ENCODE measurements at places on chromosomes 6 and 20.

DNA sequence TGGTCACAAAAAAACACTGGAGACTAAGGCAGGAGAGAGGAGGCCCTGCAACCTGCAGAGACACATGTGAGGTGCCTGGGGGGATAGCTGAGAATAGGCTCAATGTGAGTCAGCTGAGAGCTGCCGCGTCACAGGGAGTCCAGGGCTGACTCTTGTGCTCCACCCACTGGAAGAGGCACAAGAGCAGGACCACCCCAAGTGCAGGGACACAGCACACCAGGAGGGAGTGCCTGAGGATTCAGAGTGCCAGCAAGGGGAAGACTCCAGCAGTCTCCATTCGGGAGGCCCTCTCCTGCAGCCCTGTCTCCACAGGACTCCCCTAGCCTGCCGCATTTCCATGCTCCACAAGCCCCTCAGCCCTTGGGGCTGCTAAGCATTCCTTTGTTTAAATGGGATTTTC, 105.5 kb downstream of the HUS1B start:
- no peak for DNase-seq

DNA sequence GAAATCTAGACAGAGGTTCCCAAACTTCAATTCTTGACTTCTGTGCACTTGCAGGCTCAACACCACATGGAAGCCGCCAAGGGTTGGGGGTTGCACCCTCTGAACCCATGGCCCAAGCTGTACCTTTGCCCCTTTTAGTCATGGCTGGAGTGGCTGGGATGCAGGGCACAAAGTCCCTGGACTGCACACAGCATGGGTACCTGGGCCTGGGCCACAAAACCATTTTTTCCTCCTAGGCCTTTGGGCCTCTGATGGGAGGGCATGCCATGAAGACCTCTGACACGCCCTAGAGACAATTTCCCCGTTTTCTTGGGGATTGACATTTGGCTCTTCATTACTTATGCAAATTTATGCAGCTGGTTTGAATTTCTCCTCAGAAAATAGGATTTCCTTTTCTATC, 342.0 kb downstream of the TPBG start:
- no peak for DNase-seq

GRCh38 chr6:157225575-157225995, 97.7 kb downstream of the TMEM242 start:
- DNase-seq: no peak

DNA sequence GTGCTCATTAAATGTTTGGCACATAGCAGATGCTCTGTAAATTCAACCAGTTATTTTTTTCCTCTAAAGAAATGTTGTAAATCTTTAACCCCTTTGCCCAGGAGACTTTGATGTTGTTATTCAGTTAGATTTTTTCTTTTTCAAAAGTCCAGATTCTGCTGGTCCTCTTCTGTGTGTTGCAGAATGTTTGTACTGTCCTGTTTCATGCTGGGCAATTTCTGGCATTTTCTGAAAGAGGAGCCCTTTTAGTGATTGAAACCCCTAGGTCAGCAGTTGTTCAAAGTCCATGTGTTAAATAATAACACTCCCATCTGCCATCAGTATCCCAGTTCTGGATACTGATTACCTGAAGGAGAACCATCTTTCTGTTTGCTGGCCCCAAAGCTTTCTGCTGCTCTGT, 1.3 kb upstream of the SLC17A1 start:
- DNase-seq: no peak

DNA sequence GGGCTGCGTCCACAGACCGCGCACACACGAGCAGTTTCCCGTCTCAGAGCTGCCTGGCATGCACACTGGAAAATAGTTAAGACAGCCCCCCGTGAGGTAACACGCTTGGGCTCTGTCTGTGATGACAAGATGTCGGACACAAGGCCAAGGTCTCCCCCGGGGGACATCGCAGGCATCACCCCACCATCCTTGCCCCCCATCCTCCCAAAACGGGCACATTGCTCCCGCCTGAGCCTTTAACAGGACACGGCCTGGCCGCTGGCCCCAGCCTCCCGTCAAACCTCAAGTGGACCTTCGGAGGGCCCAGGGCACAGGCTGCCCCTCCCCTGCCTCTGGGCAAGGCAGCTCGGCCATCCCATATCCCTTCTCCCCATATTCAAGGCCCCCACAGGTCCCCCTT, 5.6 kb downstream of the KCNQ2 start:
- no peak for DNase-seq

- no peak for DNase-seq
These were observed 19.8 kb downstream of the XKR7 start for GRCh38 chr20:31987744-31988143.

GRCh38 chr20:19956976-19957375, 60.2 kb upstream of the NAA20 start:
- no peak for DNase-seq

DNA sequence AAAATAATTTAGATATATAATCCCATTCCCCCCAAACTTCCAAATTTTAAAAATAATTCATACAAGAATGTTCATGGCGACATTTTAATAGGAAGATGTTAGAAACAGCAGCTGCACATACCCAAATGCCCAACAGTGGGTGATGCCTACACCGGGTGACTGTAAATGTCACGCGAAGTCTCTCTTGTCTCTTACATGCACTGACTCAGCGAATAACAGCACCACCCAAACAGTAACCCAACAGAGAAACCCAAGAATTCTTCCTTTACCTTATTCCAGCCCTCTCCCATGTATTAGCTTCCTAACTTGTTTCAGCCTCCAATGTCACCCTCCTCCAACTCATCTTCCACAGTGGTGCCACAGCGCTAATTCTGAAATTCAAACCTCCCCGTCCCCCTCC, 74.5 kb upstream of the E2F3 start:
- DNase-seq: no peak

- DNase-seq: no peak
These were observed 1.3 kb downstream of the DAAM2 start for GRCh38 chr6:39793516-39793915.

DNA sequence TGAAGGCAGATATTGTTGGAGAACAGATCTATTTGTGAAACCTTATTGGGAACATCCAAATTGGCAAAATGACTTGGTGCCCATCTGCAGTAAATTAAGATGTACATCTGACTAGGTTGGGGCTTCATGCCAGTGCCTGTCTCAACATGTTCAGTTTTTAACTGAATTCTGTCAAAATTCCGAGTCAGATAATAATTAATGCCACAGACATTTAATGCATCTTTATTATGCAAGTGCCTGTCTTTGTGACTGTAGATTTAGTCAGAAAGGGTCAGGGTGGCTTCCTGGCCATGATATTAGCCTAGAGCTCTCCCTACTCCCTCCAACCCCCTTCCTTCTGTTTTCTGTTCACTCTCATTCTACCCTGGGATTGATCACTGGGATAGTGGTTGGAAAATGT, 199.3 kb upstream of the FLRT3 start:
- no peak for DNase-seq

DNA sequence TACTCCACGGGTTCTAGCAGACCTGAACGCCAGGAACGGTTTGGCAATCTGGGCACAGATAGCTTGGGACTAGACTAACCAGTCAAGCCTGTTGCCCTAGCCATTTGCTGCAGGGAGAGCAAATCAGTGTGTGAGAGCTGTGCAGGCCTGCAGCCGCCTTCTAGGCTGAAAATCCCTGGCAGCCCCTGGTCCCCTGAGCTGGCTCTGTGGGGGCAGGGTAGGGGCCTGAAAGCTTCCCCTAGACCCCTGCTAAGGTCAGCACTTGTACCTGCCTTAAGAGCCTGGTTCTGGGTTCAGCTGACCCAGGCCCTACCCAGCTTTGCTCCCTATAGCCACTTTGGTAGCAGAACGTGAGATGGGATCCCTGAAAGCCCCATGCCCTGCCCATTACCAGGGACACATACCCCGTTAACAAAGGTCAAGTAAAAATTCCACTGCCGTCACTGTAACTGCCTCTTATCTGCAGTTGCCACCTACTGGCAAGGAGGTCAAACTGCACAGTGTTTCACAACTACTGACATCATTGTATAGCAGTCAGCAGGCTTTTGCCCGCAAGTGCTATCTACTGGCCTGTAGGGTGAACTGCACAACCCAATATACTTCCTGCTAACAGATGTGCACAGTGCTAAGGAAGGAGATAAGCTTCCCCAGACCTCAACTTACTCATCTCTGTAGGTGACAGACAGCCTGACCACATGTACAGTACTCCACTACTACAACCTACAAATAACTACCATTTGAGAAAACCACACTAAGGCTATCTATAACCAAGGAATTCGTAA, 95.1 kb upstream of the OLIG3 start:
- peak; percentile 67 for DNase-seq

DNA sequence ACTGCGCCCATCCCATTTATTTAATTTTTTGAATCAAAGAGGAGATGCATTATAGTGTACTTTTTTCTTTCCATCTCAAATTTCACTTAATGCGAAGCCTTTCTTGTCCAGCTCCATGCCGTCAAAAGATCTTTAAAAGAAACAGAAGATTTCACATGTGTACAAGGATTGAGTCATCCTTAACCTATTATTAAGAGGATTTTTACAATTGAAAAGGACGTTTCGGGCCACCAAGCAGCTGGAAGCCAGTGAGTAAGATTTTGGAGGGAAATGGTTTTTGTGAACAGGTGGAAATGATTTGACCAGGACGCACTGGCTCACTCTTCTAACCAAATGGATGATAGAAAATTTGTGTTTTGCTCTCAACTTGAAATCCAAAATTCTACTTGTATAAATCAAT, 15.1 kb upstream of the CCDC170 start:
- DNase-seq: no peak

GRCh38 chr20:47252879-47253307, 103.6 kb downstream of the ZMYND8 start:
- DNase-seq: no peak

DNA sequence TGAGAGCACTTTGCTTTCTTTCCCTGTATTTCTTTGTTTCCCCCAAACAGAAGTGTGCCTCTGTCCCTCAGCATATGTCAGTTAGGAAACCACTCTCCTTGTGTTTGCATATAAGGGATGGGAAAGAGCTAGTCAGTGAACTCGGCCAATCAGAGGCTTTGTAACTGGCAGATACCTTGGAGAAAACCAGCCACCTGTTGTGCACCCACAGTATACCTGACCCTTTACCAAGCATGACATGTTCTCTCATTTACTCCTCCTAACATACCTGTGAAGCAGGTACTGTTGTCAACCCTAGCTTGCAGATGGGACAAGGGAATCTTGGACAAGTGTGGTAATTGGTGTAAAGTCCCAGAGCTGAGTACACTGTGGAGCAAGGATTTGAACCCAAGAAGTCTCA, 96.1 kb upstream of the FAM8A1 start:
- no peak for DNase-seq
